Neural crest cell (in vitro differentiated cells): ENCODE measurements at places on chromosomes 13 and 19. TPM values are rescaled to one million over a fixed set of nuclear protein-coding genes. Genes with fewer than 3 reads are reported as not detected.

DNA sequence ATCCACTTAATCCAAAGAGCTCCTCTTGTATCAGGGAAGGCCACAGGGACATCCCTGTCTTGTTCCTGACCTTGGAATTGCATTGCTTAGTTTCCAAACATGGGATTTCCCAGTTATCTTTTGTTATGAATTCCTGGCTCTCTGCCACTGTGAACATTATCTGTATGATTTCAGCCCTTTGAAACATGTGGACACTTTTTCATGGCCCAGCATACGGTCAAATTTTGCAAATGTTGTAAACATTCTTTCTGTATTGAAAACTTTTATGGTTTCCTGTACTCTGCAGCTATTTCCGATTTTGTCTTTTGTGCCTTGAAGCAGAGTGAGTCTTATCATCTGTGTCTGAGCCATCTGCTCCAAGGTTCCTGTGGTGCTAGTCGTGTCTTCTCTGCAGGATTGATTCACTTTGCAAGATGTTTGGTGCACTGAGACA, 4.5 kb upstream of the CFAP97D2 start:
- no peak for DNase-seq

Gene LRRC25
- total RNA-seq, result not detected in 2 replicates

Gene IRGQ
- 52.9 and 53.5 TPM in 2 replicates for total RNA-seq

Gene ZNF93
- total RNA-seq, result 32.6 and 36.0 TPM in 2 replicates

- DNase-seq, result no peak
Measured at GRCh38 chr13:114199954-114200353, 20.9 kb downstream of the CFAP97D2 start.

GRCh38 chr13:52739468-52740071, at the start of gene CNMD:
Gene CNMD (minus strand): TSS chr13:52739820. CDS start chr13:52739701, 119 bp downstream.
- DNase-seq, result no peak

- DNase-seq, result no peak
Measured at GRCh38 chr13:26606631-26607030, 49.1 kb downstream of the WASF3 start.

Gene COL4A2
- 159 and 164 TPM in 2 replicates for total RNA-seq

- no peak for DNase-seq
Measured at GRCh38 chr13:48000559-48001113, 437 bp downstream of the SUCLA2 start.

- DNase-seq, result no peak
Measured at GRCh38 chr19:29326351-29326750, 113.4 kb upstream of the UQCRFS1 start.

Gene VSTM1
- total RNA-seq, result not detected in 2 replicates

DNA sequence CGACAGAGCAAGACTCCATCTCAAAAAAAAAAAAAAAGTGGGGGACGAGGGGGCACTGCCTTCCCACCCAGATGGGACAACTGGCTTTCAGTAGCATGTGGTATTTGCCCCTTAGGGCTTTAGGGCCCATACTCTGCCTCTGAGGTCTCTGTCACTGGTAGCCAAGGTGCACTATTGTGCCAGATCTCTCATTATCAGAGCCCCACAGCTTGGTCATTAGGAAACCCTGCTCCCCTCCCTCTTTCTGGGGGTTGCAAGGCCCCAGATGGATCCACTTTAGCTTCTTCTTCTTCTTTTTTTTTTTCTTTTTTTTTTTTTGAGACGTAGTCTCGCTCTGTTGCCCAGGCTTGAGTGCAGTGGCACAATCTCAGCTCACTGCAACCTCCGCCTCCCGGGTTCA, 11.2 kb upstream of the ZNF358 start:
- DNase-seq, result no peak

Gene FXYD3
- 2.5 and 2.8 TPM in 2 replicates for total RNA-seq

Gene KLK6
- total RNA-seq, result 1.7 and 2.5 TPM in 2 replicates

Gene EXOC3L2
- 0.91 and 1.1 TPM in 2 replicates for total RNA-seq

Gene SIGLEC8
- total RNA-seq, result not detected in 2 replicates

GRCh38 chr19:40256512-40256911, 28.6 kb downstream of the AKT2 start:
- no peak for DNase-seq

GRCh38 chr19:50555450-50556281, 12.6 kb downstream of the LRRC4B start:
- DNase-seq, result no peak

GRCh38 chr19:33096005-33096404, 15.0 kb downstream of the GPATCH1 start:
- no peak for DNase-seq

- no peak for DNase-seq
Measured at GRCh38 chr19:47486900-47487299, 2.9 kb upstream of the KPTN start.

Gene STOML3
- total RNA-seq, result not detected in 2 replicates

GRCh38 chr13:57878291-57878690, 246.7 kb downstream of the PCDH17 start:
- DNase-seq, result no peak

- peak; percentile 46 for DNase-seq
Measured at GRCh38 chr19:16778796-16779411, 50.3 kb upstream of the SIN3B start.

GRCh38 chr13:25175026-25175425, 2.9 kb upstream of the AMER2 start:
- DNase-seq, result no peak

- no peak for DNase-seq
Measured at GRCh38 chr13:110286833-110287819, 19.8 kb downstream of the COL4A1 start.

GRCh38 chr13:91216928-91217700, 130.4 kb upstream of the MIR17HG start:
- peak; percentile 64 for DNase-seq

DNA sequence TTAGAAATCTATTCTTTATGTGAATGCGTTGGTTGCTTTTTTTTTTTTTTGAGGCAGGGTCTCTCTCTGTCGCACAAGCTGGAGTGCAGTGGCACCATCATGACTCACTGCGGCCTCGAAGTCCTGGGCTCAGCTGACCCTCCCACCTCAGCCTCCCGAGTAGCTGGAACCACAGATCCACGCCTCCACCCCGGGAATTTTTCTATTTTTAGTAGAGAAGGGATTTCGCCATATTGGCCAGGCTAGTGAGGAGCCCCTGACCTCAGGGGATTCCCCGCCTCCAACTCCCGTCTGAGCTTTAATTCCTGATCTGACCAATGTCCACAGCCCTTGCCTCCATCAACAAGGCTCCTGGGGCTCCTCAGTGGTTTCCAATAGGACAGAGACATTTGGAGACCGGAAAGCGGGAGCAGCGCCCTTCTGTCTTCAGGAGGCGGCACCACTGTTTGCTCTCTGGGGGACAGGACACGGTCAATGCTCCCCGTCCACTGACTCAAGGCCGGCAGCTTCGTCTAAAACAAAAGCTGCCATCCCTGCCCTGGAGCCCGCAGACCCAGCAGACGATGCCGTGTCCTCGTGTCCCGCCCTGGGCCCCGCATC, 503 bp downstream of the TUBA3C start:
- no peak for DNase-seq

DNA sequence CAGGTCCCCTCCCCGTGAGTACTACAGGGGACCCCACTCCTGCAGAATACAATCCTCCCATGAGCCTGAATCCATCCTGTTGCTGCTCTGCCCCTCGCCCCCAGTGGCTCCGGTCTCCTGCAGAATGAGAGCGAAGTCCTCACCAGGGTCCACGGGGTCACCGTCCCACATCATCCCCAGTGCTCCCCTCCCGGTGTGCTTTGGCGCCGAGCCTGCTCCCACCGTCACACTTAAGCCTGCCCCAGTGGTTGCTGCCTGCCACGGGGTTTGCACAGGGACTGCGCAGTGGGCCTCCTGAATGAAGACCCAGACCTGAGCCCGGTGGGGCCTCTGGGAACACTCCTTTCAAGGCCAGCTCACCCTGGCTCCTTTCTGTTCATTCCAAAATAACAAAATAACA, 30.5 kb downstream of the NKPD1 start:
- no peak for DNase-seq

Gene PDX1
- not detected in 2 replicates for total RNA-seq

GRCh38 chr13:50126993-50127725, 111.9 kb downstream of the KCNRG start:
- DNase-seq, result peak; percentile 40

DNA sequence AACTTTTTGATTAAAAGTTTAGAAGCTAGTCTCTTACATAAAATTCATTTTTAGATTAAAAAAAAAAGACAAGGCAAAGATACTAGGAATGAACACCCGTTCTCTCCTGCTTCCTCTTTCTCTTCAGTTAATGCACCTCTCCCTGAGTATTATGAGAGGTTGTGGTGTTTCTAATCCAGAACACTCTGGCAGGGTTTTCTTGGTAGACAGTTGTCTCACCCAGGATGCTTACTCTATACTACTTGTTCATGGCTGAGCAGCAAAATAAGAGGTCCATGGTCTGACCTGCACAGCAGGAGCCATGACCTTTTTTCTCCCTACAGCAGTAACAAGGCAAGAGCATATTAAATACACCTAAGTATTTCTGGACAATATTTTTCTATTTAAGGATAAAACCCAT, 62.0 kb downstream of the MICU2 start:
- no peak for DNase-seq

- DNase-seq, result no peak
Measured at GRCh38 chr19:5932146-5932545, 18.1 kb downstream of the CAPS start.

GRCh38 chr19:3440082-3440481, 40.2 kb downstream of the SMIM24 start:
- DNase-seq, result no peak

Gene MBD3L1
- total RNA-seq, result not detected in 2 replicates

- DNase-seq, result no peak
Measured at GRCh38 chr13:111654531-111654930, 334.1 kb downstream of the TEX29 start.

DNA sequence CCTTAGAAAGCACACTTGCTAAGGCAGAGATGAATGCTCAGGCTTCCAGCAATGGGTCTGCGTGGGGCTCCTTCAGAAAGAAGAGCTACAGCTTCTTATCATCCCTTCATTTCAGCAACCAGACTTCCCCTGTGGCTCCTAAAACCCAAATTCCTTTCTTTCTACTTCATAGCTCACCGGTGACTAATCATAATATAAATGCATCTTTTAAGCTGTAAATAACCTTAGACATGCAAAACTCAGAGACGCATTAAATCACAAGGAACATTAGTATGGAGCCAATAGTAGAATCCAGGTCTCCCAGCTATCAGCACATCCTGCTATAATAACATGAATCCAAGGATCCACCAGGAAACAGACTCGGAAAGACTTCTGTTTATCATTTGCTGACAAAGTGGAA, 375.6 kb downstream of the COG6 start:
- no peak for DNase-seq

DNA sequence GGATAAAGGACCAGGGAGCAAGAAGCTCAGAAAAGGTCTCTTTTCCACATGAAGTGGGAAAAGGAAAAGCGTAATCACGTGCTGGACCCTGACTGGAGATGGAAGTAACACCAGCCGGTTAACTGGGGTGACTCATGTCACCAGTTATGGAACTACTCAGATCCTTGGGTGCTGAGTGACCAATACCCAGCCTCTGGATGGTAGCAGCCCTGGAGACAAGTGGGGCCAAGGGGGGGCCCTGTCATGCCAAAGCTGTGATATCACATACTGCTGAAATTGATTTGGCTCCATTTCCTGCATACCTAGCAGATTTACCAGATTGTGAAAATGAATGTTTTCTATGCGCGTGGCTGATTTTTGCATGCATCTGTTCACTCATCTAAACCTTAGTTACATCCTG, 158.9 kb downstream of the ZIC5 start:
- no peak for DNase-seq

Gene CPAMD8
- 14.5 and 17.0 TPM in 2 replicates for total RNA-seq

DNA sequence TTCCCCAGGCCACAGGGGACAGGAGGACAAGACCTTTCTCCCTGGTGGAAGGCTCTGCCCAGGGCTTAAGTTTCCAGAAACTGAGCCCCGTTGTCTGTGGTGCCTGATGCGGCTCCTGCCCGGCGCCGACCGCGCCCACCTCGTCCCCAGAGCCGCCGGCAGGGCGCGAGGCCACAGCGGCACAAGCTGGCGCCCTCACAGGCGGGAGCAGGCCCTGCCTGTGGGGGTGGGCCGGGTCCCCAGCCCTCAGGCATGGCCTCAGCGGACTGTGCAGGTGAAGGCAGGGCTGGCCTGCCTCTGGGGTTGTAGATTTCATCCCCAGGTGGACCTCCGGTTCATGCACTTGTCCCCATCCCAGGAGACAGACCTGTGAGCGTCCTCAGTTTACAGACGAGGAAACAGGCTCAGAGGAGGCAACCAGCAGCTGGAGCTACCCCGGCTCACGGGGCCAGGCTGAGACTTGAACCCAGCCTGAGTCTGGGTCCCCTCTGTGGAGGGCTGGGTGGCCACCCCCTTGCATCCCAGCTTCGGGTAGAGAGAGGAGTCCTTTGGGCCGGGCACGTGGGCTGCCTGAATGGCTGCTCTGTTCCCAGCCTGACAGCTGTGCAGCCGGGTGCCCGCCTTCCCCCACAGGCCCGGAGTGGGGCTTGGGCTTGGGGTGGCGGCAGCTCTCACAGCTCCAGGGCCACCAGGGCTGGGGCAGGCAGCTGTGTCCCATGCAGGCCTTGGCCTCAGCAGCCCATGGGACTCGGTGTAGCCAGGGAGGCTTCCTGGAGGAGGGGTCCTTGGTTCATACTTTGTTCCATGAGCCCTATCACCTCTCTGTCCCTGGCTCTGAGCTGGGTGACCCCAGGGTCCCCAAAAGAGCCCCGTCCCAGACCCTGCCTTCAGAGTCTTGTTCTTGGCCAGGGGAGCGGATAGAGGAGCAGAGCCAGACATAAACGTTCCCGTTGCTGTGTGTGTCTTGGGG, 26.8 kb downstream of the PIAS4 start:
- no peak for DNase-seq

Gene ZNF730
- total RNA-seq, result 26.2 and 27.7 TPM in 2 replicates

- DNase-seq, result peak; percentile 53
Measured at GRCh38 chr13:102870677-102871415, 25.0 kb downstream of the ERCC5 start.

DNA sequence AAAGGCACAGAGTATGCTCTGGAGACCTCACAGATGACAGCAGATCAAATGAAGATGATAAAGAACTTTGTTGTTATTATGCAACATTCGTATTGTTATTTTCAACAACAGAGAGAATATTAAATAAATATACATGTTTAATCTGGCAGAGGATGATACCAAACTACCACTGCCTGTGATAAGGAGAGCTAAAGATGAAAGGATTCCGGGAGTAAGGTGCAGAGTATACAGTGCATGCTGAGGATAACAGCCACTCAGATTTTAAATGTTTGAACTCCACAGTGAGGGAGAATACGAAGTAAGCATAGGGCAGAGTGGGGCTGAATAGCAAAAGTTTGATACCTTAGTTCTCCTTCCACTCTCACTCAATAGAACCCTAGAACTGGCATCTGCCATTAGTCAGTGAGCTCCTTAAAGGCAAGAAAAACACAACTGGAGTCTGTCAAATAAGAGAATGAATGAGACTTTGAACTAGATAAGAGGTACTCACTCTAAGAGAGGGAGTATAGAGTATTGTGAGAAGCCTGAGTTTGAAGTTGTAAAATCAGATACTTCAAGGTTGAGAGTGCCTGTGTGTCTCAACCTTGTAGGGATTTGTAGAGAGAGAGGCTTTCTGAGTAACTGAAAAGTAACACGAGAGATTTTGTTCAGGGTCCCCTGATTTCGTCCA, 78.5 kb downstream of the STARD13 start:
- no peak for DNase-seq

GRCh38 chr19:48023011-48023410, 20.9 kb downstream of the CABP5 start:
- no peak for DNase-seq

Gene FFAR3
- not detected in 2 replicates for total RNA-seq

- DNase-seq, result no peak
Measured at GRCh38 chr19:43572171-43572588, 3.1 kb downstream of the XRCC1 start.

Gene ARRDC5
- total RNA-seq, result not detected in 2 replicates
